ENCODE measurements at places on chromosomes 2 and 18.

DNA sequence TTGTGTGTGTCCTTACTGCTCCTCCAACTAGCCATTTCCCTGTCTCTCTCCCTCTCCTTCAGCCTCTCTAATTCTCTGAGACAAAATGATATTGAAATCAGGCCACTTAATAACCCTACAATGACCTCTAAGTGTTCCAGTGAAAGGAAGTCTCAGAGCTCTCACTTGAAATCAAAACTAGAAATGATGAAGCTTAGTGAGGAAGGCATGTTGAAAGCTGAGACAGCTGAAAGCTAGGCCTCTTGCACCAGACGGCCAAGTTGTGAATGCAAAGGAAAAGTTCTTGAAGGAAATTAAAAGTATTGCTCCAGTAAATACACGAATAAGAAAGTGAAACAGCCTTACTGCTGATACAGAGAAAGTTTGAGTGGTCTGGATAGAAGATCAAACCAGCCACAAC lies 72.9 kb downstream of the PRKCE start:
- DNase-seq: no peak

GRCh38 chr2:156800065-156800653 lies 364.0 kb downstream of the GPD2 start:
- DNase-seq: no peak

DNA sequence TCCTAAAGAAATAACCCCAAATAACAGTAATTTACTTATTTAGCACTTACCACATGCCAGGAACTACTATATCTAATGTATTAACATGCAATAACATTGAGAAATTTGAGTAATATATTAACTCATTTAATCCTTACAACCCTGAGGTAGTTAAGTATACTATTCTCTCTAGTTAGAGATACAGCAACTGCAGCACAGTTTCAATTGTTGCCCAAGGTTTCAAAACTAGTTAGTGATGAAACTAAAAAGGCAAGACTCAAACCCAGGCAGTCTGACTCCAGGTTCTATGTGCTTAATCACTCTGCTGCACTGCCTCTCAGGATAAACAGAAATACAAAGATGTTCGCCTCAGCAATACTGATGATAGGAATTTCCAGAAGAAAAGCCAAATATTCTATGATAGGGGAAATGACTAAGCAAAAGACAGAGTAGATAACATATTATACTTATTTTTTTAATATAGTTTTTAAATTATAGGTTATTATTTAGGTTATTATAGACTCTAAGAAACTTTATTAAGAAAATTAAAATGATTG lies 88.0 kb downstream of the SS18 start:
- no peak for DNase-seq

GRCh38 chr18:50373561-50374219 lies 1.2 kb upstream of the SKA1 start:
- DNase-seq: no peak

DNA sequence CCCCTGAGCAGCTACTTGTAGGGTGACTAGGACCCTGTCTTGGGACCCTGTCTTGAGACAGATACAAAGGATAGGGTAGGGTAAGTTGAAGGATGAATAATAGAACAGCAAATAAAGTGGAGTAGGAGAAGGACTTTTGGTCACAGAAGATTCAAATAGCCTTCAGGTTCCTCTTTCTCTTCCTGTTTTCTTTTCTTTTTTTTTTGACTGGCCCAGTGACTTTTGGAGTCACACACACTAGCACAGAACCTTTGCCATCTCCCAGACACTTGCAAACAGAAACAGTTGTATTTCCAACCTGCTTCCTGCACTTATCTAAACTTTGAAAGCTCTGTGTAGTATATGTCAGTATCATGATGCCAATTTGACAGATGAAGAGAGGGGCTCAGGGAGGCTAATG lies 108.2 kb downstream of the TDRD15 start:
- DNase-seq: no peak

DNA sequence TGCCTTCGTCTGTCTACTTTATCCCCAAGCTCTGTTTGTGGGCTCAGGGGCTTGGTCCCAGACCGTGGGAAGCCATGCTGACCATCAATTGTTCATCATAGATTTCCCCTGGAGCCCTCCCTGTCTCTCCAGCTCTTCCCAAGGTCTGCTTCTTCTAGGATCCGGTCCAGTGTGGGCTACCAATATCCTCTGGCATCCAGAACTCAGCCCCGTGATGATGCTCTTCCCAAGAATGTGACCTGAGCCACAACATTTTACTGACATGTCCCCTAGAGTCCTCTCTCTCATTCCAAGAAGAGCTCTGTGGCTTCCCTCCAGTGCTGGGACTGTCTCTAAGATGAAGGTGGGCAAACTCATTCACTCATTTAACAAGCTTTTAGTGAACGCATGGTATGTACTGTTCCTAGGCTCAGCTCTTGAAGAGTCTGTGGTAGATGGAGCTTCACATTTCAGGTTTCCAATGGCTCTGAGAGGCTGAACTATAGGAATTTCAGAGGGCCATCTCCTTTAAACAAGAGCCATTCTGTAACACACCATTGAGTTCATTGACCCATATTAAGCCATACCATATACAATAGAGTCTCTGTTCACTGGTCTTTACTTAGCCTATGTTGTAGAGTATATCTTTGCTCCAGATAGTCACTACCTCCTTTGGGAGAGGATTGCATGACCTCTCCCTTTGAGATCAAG lies 142.0 kb upstream of the APCDD1 start:
- DNase-seq: no peak

GRCh38 chr2:142973822-142974207 lies 96.4 kb downstream of the KYNU start:
- no peak for DNase-seq

GRCh38 chr2:132038179-132038882 lies 123.4 kb downstream of the ANKRD30BL start:
- no peak for DNase-seq

DNA sequence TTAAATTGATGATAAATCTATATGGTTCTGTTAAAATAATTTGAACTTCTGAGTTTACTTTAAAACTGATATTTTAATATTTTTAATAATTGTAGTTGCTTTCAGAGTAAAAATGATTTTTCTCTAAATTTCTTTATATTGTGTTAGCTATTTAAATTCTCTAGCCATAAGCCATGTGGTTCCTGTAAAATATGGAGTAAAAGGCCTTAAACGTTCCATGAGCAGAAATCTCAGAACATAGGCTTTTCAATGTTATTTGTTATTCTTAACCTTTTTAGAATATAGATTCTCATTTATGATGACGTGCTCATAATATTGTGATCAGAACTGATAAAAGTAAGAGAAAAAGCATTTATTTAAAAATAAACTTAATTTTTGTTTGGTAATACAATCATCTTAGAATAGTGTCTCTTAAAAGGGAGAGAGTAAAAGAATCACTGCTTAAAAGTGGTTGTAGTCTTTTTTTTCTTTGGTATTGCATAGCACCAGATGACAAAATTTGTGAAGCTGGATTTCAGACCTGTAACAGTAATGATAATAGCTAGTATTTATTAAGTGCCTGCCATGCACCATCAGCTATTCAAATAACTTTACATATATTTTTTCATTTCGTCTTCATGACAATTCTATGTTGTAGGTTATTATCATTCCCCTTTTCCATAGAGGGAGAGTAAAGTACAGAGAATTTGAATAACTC lies 2.7 kb downstream of the BMPR2 start:
- no peak for DNase-seq

DNA sequence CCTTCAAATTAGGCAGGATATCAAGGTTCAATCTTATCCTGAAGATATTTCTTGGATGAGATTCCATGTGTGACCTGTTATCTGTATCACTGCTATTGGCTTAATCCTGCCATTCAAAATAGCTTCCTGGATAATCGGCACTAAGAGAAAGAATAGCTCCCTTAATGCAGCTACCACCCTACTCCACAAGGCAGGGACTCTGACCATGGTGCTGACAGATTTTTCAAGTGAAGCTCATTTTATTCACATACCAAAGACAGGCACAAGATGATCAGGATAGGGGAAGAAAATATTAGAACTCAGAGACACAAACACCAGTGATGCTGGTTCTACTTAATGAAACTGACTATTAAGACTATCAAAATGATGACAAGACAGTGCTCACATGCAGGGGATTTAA lies 74.9 kb downstream of the ORC4 start:
- DNase-seq: no peak

GRCh38 chr2:219207134-219207883 lies 727 bp downstream of the ZFAND2B start:
- no peak for DNase-seq

DNA sequence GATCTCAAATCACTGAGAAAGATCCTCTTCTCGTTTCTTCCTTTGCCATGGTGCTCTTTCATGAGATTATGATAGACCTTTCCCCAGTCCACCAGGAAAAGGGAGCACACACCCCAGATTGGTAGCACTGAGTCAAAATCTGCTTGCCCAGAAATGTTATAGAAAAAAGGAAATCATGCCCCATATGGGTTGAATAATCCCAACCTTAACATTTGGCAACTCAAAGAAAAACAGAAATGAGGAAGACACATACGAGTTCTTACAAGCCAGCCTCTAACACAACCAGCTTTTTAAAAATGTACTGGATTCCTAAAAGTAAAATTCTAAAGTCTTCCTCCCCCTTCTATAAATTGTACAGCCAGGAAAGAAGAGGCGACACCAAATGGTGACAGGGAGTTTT lies 103.0 kb downstream of the ANKRD44 start:
- no peak for DNase-seq

GRCh38 chr18:79782566-79783308 lies 15.0 kb upstream of the KCNG2 start:
- no peak for DNase-seq

DNA sequence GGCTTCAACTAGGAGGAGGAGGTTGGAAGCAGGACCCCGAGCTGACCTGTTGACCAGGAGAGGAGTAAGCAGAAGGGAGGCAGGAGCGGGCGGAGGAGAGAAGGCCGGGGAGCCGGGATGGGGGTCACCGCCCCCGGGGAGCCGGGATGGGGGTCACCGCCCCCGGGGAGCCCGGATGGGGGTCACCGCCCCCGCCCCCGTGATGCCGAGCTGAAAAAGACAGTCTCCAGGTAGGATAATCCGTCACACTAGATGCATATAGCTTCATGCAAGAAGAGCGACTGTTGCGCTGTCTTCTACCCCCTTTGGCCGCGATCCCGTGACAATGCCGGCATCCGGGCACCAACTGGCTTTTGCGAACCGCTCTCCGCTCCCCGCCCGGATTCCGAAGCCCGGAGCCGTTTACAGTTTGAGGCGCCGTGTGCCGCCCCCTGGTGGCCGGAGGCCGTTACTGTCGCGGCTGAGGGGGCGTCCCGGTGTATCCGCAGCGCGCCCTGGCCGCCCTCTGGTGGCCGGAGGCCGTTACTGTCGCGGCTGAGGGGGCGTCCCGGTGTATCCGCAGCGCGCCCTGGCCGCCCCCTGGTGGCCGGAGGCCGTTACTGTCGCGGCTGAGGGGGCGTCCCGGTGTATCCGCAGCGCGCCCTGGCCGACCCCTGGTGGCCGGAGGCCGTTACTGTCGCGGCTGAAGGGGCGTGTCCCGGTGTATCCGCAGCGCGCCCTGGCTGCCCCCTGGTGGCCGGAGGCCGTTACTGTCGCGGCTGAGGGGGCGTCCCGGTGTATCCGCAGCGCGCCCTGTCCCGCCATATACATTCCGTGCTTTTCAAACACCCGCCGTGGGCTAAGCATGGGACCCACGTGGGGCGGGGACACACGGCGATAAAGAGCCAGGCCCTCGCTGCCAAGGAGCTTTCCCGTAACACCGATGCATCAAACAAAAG lies 89.6 kb downstream of the ACTR3 start:
- peak; percentile 31 for DNase-seq

- no peak for DNase-seq
Measured at GRCh38 chr2:156537141-156537540, 101.0 kb downstream of the GPD2 start.

GRCh38 chr2:12326449-12327190 lies 390.1 kb upstream of the TRIB2 start:
- DNase-seq: no peak

DNA sequence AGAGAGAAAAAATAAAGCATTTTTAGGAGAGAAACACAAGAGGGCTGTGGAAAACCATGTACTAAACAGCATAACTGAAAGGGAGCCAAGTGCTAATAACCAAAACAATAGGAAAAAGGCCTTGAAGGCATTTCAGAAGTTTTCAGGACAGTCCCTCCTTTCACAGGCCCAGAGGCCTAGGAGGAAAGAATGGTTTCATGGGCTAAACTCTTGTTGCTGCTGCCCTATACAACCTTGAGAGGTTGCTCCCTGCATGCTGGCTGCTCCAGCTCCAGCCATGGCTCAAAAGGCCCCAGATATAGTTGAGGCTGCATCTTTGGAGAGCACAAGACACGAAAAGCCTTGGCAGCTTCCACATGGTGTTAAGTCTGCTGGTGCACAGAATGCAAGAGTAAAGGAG lies 267.4 kb upstream of the LRP1B start:
- no peak for DNase-seq

DNA sequence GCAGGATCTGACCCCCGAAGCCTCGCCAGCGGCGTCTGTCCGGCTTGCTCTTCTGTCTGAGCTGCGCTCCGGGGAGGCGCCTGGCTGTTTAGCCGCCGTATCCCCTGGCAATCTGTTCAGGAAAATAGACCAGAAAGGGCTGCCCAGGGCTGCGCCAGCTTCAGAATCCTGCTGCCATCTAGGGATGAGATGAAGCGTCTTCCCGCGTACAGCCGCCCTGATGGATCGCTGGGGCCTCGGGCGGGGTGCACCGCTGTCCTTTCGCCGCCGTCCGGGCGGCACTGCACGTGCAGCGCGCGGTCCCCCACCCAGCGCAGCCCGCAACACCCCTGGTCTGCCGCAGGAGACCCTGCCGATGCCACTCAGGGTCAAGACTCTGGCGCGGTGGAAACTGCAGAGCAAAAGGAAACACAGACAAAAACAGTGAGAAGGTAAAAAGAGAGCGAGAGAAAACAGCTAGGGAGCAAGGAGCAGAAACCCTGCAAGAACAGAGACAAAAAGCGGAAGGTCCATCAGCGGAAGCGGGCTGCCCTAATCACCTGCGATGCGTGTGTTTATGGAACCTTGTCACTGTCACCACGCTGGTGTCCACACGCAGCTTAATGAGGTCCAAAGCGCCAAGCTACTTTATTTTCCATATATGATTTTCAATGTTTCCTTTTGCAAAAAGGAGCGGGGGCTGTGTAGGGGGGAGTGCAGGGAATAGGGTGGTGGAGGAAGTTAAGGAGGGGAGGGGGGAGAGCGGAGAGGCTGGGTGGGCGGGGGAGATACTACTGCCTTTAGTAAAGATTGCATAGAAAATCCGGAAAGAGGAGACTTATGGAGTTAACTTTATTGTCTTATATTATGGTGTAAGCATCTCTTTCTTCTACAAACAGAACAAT lies 2113.3 kb upstream of the PIK3C3 start:
- no peak for DNase-seq

- DNase-seq: no peak
Measured at GRCh38 chr2:621303-622099, 55.7 kb downstream of the TMEM18 start.

DNA sequence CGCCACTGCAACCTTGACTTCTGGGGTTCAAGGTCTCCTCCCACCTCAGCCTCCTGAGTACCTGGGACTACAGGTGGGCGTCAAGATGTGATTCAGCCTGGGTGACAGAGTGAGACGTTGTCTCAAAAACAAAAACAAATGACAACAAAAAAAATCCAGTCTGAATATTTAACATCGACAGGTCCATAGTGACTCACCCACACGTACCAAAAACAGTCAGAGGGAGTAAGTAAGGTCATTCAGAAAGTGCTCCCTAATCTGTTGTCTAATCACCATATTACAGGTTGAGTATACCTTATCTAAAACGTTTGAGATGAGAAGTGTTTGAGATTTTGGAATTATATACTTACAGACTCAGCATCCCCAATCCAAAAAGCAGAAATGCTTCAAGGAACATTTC lies 24.4 kb downstream of the SAP130 start:
- no peak for DNase-seq

Data from CD4-positive, alpha-beta T cell treated with Interleukin-21 for 1 hour (primary cell).